ENCODE measurements at places on chromosomes 6 and 20.

- H3K27me3 ChIP-seq, result no peaks in the 10 kb centered on the region
- H3K4me1 ChIP-seq, result 0 out of 2 replicates have a peak, but pooled peaks cover 5% of the 10 kb centered on the region
- H3K27ac ChIP-seq, result no peak overlapping the region
- no peak for DNase-seq
- H3K4me3 ChIP-seq, result peak overlapping the region; percentile 71
These were observed 592 bp downstream of the LTB start for GRCh38 chr6:31581434-31582229.

DNA sequence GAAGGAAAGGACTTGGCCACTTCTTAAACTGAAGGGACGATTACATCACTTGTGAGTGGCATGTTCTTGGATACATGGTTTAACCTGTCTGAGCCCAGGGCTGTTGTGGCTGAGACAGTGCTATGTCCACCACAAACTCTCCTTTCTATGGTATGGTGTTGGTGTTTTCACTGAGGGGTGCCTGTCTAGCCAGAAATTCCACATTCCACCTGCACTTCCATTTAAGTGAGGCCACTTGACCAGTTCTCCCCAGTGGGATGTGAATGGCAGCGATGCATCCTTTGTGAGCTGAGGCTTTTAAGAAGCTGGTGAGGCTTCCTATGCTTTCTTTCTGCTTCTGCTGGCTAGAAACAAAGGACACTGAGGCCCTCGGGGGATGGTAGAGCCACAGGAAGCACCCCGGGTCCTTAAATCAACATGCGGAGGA, 151.4 kb upstream of the CHD6 start:
- peak; percentile 38 for DNase-seq
- no peaks in the 10 kb centered on the region for H3K4me1 ChIP-seq
- H3K27ac ChIP-seq, result no peak overlapping the region
- no peaks in the 10 kb centered on the region for H3K36me3 ChIP-seq

DNA sequence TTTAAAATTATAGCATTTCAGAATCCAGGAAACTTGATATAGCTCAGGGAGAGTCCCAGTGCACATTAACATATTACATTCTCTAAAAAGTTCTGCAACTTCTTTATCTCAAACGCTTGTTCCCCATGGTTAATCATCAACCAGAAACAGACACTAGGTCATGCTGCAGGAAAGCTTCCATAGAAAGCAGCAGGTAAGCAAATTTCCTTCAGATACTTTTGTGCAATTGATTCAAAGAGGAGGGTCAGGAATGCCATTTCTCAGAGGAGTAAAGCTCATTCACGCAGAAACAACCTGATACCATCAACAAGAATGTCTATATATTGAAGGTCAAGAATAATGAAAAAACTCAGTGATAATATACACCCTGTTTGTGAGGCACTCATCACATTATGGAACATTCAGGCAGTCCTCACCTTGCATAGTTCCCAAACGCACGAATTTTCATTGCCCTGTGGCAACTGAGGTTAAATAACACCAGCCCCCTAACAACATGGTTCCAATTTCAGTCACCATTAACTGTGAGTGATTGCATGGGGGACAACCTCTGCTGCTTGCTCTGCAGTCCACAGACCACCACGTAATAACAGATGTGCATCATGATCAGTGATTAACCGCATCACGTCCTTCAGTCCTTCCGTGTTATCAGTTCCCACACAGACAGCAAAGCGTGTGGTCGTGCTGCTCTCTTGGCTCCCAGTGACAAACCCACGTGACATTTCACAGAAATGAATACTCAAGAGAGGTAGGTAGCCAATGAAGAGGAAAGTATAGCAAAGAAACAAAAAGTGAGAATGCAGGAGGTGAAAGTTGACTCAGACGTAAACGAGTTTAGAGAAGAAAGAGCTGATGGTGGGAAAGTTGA, 95.7 kb downstream of the LY86 start:
- H3K4me1 ChIP-seq, result peaks cover 58% of the 10 kb centered on the region
- H3K36me3 ChIP-seq, result no peaks in the 10 kb centered on the region
- peak overlapping the region; percentile 91 for H3K27ac ChIP-seq
- peak; percentile 90 for DNase-seq
- no peak overlapping the region for H3K4me3 ChIP-seq

GRCh38 chr6:158072083-158072721, 90.5 kb downstream of the SYNJ2 start:
- no peak overlapping the region for H3K27ac ChIP-seq
- peaks cover 36% of the 10 kb centered on the region for H3K4me1 ChIP-seq
- no peaks in the 10 kb centered on the region for H3K27me3 ChIP-seq
- H3K36me3 ChIP-seq, result peaks cover 16% of the 10 kb centered on the region
- peak; percentile 46 for DNase-seq

DNA sequence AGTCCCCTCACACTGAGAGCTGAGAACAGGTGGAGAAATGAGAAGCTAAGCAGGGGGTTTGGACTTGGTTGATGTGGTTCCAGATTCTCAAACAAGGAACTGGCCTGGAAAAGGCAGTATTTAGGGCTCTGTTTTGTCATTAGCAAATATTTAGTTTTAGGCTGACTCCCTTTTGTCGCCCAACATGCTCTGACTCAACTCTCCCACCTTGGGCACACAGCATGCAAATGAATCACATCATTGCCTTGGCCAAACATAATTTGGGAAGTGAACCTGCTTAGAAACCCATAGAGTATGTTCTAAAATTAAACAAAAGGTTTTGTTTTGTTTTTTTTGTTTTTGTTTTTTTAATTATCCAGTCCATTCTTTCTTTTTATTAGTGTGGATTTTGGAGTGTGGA, 9.5 kb upstream of the UQCC2 start:
- H3K27me3 ChIP-seq, result no peaks in the 10 kb centered on the region
- H3K36me3 ChIP-seq, result no peaks in the 10 kb centered on the region
- H3K27ac ChIP-seq, result no peak overlapping the region
- no peak overlapping the region for H3K4me3 ChIP-seq
- peak; percentile 79 for DNase-seq

DNA sequence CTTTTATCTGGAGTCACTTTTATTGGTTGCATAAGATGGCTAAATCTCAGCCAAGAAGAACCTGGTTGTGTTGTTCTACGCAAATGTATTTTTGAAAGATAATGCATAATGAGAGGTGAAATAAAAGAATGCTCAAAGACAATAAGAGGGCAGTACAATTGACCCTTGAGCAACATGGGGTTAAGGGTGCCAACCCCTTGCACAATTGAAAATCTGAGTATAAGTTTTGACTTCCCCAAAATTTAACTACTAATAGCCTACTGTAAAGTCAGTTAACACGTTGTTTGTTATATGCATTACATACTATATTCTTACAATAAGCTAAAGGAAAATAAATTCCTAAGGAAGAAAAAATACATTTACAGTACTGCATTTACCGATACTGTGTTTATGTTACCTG, 5.9 kb downstream of the RNF146 start:
- peaks cover 12% of the 10 kb centered on the region for H3K36me3 ChIP-seq
- H3K4me1 ChIP-seq, result peaks cover 23% of the 10 kb centered on the region
- H3K4me3 ChIP-seq, result no peak overlapping the region
